ENCODE measurements at places on chromosomes 3 and 15.

DNA sequence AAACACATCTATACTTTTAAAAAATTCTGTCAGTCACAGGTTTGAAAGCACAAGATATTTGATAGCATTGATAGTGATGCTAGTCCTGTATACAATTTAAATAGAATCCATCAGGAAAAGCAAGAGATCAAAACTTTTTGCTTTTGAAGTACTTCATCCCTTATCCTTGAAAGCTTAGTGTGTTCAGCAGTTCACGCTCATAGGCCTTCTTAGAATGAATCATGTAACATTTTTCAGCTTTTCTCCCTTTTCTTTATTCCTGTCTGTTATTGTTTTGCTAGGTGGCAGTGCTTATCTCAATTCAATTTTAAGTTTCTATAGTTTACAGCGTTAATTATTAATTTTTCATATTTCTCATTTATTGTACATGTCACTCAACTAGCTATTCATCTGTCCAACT lies 69.1 kb downstream of the FGF7 start:
- no peaks in the 10 kb centered on the region for H3K27me3 ChIP-seq
- H3K4me1 ChIP-seq = no peaks in the 10 kb centered on the region
- H3K27ac ChIP-seq = no peak overlapping the region

- H3K27me3 ChIP-seq = no peaks in the 10 kb centered on the region
- H3K4me3 ChIP-seq = no peak overlapping the region
- H3K36me3 ChIP-seq = no peaks in the 10 kb centered on the region
- H3K27ac ChIP-seq = no peak overlapping the region
- H3K4me1 ChIP-seq = peaks cover 14% of the 10 kb centered on the region
- no peak for DNase-seq
These were observed 59.7 kb downstream of the RORA start for GRCh38 chr15:61169275-61169903.

DNA sequence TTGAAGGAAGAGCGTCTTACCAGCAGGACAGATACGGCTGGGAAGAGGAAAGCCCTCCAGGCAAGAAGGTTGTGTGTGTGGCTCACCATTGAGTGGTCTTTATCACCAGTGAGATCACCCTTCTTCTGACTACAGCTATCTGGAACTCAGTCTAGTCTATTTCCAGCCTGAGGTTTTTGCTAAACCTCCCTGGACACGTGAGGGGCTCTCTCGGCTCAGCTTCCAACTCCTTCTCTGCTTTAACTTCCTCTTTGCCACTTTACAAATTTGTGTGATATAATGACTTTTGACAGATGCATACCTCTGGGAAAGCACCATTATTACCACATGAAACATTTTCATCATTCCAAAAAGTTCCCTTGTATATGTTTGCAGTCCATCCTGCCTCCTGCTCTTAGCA lies 15.3 kb upstream of the ROPN1 start:
- no peak for DNase-seq
- no peak overlapping the region for H3K4me3 ChIP-seq
- H3K27ac ChIP-seq = no peak overlapping the region
- no peaks in the 10 kb centered on the region for H3K27me3 ChIP-seq

GRCh38 chr3:187237741-187238140 lies 40.5 kb downstream of the RTP1 start:
- no peaks in the 10 kb centered on the region for H3K36me3 ChIP-seq
- no peaks in the 10 kb centered on the region for H3K27me3 ChIP-seq
- no peaks in the 10 kb centered on the region for H3K4me1 ChIP-seq
- no peak overlapping the region for H3K27ac ChIP-seq
- DNase-seq = no peak

- no peak for DNase-seq
- no peak overlapping the region for H3K27ac ChIP-seq
These were observed 86.9 kb upstream of the UBE3A start for GRCh38 chr15:25525741-25526140.

DNA sequence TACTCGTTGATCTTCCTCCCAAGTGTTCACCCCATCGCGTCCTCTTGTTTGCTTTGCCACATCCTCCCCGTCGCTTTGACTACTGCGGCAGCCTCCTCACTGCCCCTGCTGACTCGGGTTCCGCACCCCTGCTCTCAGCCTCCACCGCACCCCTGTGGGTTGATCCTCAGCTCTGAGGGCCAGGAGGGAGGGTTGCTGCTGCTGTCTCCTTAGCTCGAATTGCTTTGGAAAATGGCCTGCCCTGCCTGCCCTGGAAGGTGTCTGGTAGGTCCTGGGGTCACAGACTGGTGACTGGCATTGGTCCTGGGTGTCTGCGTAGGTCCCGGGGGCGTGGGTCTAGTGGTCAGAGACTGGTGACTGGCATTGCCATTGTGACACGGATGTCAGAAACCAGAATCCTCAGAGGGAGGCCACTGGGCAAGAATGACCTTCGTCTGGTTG lies 9.4 kb downstream of the MUC4 start:
- peak overlapping the region; percentile 19 for H3K4me3 ChIP-seq
- peaks cover 41% of the 10 kb centered on the region for H3K4me1 ChIP-seq
- peak; percentile 28 for DNase-seq
- H3K27me3 ChIP-seq = no peaks in the 10 kb centered on the region
- H3K27ac ChIP-seq = no peak overlapping the region

- no peak overlapping the region for H3K27ac ChIP-seq
- DNase-seq = no peak
These were observed 261.5 kb upstream of the TPM1 start for GRCh38 chr15:62781081-62781497.

DNA sequence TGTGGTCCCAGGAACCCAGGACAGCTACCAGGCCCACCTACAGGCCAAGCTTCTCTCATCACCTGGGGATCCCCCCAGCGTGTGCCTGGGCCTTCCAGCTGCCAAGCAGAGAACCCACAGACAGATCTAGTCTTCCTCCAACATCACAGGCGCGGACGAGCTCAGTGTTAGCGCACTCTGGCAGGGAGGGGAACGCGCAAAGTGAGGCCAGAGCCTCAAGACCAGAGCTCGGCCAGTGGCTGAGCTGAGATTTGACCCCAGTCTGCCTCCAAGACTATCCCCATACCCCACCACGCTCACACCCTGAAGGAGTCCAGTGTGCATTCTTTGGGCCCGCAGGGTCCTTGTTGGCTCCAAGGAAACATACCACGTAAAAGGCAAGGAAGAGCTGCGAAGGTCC lies 5.1 kb downstream of the MFGE8 start:
- no peaks in the 10 kb centered on the region for H3K36me3 ChIP-seq
- H3K4me3 ChIP-seq = no peak overlapping the region
- H3K27ac ChIP-seq = no peak overlapping the region
- no peak for DNase-seq
- peaks cover 36% of the 10 kb centered on the region for H3K4me1 ChIP-seq

DNA sequence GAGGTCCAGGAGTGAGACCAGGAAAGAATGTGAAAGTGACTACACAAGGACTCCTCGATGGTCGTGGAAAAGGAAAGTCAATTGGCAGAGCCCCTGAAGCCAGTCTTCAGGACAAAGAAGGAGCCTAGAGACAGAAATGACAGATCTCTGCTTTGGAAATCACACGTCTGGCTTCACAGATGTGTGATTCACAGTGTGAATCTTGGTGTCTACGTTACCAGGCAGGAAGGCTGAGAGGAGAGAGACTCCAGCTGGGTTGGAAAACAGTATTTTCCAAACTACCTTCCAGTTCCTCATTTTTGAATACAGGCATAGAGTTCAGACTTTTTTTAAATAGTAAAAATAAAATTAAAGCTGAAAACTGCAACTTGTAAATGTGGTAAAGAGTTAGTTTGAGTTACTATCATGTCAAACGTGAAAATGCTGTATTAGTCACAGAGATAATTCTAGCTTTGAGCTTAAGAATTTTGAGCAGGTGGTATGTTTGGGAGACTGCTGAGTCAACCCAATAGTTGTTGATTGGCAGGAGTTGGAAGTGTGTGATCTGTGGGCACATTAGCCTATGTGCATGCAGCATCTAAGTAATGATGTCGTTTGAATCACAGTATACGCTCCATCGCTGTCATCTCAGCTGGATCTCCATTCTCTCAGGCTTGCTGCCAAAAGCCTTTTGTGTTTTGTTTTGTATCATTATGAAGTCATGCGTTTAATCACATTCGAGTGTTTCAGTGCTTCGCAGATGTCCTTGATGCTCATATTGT lies 6.0 kb downstream of the CCR2 start:
- peaks cover 33% of the 10 kb centered on the region for H3K4me1 ChIP-seq
- no peak overlapping the region for H3K27ac ChIP-seq
- no peaks in the 10 kb centered on the region for H3K36me3 ChIP-seq
- DNase-seq = peak; percentile 54
- no peaks in the 10 kb centered on the region for H3K27me3 ChIP-seq
- no peak overlapping the region for H3K4me3 ChIP-seq

- H3K27ac ChIP-seq = no peak overlapping the region
- no peak for DNase-seq
- H3K4me1 ChIP-seq = no peaks in the 10 kb centered on the region
These were observed 285.1 kb upstream of the MANF start for GRCh38 chr3:51099794-51100535.

DNA sequence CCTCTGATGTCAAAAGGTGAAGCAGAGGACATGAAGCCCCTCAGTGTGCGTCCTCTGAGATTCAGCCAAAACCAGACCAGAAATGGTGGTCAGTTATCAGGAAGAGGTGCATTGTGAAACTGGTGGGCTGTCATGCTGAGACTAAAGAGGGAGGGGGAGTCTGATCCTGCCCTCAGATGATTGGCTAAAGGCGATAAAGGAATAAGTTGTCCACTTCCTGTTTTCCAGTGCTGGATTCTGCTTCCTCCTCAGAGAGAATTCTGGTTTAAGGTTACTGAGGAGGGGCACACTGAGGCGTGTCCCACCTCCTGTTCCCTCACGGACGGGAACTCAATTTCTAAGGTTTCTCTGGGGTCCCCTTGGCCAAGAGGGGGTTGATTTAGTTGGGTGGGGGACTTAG lies 97.0 kb upstream of the UBE3A start:
- no peaks in the 10 kb centered on the region for H3K27me3 ChIP-seq
- DNase-seq = no peak
- H3K4me3 ChIP-seq = no peak overlapping the region
- H3K36me3 ChIP-seq = no peaks in the 10 kb centered on the region
- no peaks in the 10 kb centered on the region for H3K4me1 ChIP-seq

GRCh38 chr3:153963012-153963411 lies 158.2 kb upstream of the ARHGEF26 start:
- H3K4me3 ChIP-seq = no peak overlapping the region
- H3K4me1 ChIP-seq = no peaks in the 10 kb centered on the region
- no peaks in the 10 kb centered on the region for H3K27me3 ChIP-seq
- no peak for DNase-seq

DNA sequence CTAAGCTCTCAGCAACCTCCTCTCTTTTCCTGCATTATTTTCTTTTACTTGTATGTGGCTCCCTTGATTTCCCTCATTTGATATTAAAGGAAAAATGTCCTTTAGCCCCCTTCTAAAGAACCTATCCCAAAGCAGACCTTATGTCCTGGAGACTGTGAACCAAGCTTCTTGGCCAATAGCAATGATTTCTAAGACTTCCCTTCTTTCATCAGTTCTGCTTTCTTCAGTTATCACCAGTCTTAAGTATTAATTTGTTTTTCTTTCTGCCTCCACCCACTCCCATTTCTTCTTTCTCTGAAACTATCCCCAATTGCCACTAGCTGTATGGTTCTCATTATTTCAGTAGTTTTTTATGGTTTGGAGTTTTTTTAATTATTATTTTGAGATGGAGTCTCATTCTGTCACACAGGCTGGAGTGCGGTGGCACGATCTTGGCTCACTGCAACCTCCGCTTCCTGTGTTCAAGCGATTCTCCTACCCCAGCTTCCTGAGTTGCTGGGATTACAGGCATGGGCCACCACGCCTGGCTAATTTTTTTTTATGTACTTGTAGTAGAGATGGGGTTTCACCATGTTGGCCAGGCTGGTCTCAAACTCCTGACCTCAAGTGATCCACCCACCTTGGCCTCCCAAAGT lies 12.1 kb downstream of the TMOD3 start:
- no peak overlapping the region for H3K4me3 ChIP-seq
- H3K27ac ChIP-seq = no peak overlapping the region
- H3K27me3 ChIP-seq = no peaks in the 10 kb centered on the region
- no peaks in the 10 kb centered on the region for H3K36me3 ChIP-seq
- H3K4me1 ChIP-seq = peaks cover 82% of the 10 kb centered on the region
- no peak for DNase-seq

DNA sequence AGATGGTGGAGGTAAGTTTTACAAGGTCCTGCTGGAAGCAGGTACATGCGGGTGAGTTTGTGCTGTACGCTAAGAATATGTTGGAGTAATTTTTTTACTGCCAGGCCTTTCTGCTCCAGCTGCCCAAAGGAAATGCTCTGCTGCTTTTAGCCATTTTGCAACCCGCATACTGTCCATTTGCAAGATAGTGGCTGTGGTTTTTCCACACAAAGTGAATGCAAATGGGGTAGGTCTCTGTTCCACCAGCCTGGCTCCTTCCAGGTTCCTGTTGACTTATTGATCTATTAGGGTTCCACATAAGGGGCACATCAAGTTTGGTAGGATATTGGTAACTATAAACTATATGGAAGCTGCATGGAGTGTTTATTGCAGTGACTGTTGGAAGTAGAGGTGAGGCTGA lies 227.1 kb downstream of the SI start:
- no peaks in the 10 kb centered on the region for H3K27me3 ChIP-seq
- no peaks in the 10 kb centered on the region for H3K36me3 ChIP-seq
- H3K4me3 ChIP-seq = no peak overlapping the region

GRCh38 chr3:86708893-86709292 lies 282.1 kb downstream of the VGLL3 start:
- no peaks in the 10 kb centered on the region for H3K36me3 ChIP-seq
- H3K4me1 ChIP-seq = no peaks in the 10 kb centered on the region
- DNase-seq = no peak
- no peaks in the 10 kb centered on the region for H3K27me3 ChIP-seq
- H3K27ac ChIP-seq = no peak overlapping the region
- H3K4me3 ChIP-seq = no peak overlapping the region

DNA sequence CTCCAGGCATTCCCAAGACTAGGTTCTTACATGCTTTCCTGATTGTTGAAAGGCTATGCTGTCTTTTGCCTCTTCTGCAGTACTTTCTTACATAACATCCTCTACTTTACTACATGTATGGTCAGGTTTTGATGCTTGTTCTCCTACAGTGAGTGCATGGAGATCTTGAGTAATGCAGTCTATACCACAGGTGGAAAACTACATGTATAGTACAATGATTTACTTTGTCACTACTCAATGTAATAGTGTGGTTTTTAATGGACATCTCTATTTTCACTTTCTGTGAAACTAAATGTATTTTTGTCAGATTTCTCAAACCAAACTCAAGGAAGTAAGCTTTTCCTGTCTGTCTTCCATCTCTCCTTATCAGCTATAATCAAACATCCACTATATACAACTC lies 657.0 kb downstream of the TUSC7 start:
- H3K27ac ChIP-seq = no peak overlapping the region
- H3K36me3 ChIP-seq = no peaks in the 10 kb centered on the region
- DNase-seq = no peak
- H3K27me3 ChIP-seq = no peaks in the 10 kb centered on the region
- H3K4me3 ChIP-seq = no peak overlapping the region
- no peaks in the 10 kb centered on the region for H3K4me1 ChIP-seq

GRCh38 chr15:60462027-60462426 lies 16.9 kb downstream of the ICE2 start:
- no peak for DNase-seq
- no peak overlapping the region for H3K27ac ChIP-seq
- H3K4me3 ChIP-seq = no peak overlapping the region
- H3K4me1 ChIP-seq = no peaks in the 10 kb centered on the region
- H3K27me3 ChIP-seq = no peaks in the 10 kb centered on the region

Measured in CD8-positive, alpha-beta memory T cell (primary cell).